ENCODE measurements at places on chromosomes 3 and 15.
A peak's percentile ranks its signal among the peaks of the same experiment; 100 is the strongest.

- no peak for DNase-seq
Observed at GRCh38 chr3:30577788-30578187, 28.6 kb upstream of the TGFBR2 start.

GRCh38 chr15:42576776-42577175, 1.4 kb downstream of the STARD9 start:
- no peak for DNase-seq

DNA sequence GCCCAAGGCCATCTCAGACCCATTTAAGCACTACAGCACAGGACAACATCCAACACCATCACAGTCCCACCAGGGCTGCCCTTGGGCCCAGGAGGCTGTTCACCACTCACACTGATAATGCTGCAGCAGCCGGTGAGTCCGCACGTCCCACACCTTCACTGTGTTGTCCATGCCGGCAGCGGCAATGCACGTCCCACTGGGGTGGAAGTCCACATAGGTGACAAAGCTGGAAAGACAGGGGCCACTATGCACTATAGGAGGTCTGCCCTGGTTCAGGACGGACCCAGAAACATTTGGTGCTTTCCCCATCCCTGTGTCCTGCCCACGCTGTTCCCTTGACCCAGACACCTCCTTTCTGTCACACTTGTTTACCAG, 8.5 kb downstream of the POC1A start:
- DNase-seq: no peak

DNA sequence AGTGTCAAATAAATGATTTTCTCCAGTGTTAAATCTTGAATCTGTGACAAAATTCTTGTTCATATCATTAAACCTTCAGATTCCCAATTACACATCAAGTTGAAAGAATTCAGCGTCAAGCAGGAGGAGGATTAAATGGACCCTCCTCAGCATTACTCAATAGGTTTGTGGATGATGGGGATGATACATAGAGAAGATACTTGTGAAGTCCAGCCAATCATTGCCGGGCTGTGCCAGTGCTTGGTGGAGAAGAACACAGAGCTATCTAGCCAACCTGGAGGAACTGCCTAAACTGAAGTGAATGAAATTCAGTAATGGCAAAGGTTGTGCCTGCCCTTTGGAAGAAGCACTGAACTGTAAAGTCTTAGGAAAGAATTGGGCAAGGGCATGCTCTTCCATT, 47.0 kb upstream of the PRICKLE2 start:
- DNase-seq: no peak

- DNase-seq: peak; percentile 92
Observed at GRCh38 chr3:49021813-49022687, at the start of gene NDUFAF3. Gene NDUFAF3, plus strand, starts transcription at chr3:49022121. Its CDS starts 24 bp downstream, at chr3:49022145.

DNA sequence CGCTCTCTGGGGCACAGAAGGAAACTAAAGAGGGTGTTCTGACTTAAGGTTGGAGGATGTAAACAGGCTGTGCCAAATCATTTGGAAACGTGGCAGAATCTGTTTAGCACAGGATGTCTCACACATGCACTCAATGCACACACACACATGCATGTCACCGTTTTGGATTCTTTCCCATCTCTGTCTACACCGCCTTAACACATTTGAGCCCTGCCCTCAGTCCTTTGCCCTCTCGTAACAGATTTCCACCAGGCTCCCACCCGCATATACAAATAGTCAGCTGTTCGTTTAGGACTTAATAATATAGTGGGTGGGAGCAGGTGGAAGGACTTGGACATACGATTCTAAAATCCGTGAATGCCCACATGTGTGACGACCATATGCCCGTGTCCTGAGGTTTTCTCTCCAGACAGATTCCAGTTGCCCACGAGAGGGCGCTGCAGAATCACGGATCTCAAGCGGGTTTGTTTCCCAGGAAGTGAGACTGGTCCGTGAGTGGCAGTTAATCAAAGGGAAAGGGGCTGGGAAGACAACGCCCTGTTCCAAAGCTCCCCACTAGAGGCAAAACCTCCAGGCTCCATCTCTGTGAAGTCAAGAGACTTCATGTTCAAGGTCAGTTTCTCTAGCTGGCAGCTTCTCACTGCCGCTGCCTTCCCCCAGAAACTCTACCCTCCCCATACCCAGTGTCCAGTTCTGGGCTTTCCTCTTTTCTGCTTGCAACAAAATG, 44.5 kb downstream of the NOX5 start:
- peak; percentile 68 for DNase-seq

Measured in stimulated activated CD4-positive, alpha-beta T cell treated with anti-CD3 and anti-CD28 coated beads, Interleukin-12 subunit alpha, Interleukin-12 subunit beta, amount 100 ng/mL, for 48 hours (primary cell).